MCF 10A (cell line): ENCODE measurements at places on chromosomes 3 and 15.

GRCh38 chr3:130895690-130896488 lies 2.0 kb downstream of the ATP2C1 start:
- DNase-seq = no peak

DNA sequence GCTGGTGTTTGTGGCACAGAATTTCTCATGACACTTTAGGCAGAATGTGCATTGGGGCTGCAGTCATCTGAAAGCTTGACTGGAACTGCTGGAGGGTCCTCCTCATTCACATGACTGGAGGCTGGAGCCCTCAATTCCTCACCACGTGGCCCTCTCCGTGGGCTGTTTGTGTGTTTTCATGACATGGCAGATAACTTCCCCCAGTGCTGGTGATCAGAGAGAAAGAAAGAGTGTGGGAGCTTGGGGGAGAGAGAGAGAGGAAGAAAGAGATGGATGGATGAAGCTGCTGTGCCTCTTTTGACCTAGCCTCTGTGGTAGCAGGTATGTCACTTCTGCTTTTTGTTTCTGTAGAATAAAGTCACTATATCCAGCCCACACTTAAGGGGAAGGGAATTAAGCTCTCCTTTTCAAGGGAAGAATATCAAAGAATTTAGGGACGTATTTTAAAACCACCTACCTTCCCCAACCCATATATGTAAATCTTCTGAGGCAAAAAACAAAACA lies 169.6 kb upstream of the IL12A start:
- DNase-seq = no peak

- no peak for DNase-seq
These were observed 148.2 kb downstream of the ADAMTS9 start for GRCh38 chr3:64539451-64540196.

GRCh38 chr3:24160424-24161095 lies 215.5 kb downstream of the NR1D2 start:
- peak; percentile 30 for DNase-seq
